CD4-positive, alpha-beta T cell treated with Interleukin-4 for 1 hour (primary cell): ENCODE measurements at places on chromosomes 2 and 18.

DNA sequence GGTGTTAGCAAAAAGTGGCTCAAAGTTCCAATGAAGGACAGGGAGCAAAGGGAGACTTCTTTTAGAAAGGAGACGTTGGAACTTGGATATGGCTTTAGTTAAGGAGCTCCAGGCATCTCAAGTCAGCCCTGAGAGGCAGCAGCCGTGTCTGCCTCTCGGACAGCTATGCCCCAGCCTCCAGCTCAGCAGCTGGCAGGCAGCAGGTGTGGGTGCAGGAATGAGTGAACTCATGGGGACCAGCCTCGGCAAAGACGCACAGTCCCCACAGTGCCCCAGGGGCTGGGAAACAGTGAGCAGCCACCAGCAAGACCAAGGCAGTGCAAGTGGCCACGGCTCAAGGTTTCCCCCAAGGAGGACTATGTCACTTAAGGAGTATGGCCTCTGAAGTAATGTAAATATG, 1.6 kb upstream of the LRRFIP1 start:
- no peak for DNase-seq

DNA sequence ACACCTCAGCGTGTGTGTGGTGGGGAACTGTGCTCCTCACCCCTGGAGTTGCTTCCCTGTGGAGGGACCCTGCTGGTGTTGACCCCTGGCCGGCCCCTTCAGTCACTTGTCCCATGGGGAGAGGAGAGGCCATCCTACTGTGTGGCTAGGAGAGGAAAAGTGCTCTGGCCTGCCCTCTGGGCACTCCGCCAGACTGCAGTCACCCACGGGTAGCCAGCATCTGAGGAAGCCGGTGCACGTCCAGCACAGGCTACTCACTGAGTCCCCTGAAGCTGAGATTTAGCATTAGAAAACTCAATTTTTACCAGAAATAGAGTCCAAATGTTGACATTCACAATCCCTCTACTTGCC, 211.5 kb upstream of the RAB6C start:
- no peak for DNase-seq

DNA sequence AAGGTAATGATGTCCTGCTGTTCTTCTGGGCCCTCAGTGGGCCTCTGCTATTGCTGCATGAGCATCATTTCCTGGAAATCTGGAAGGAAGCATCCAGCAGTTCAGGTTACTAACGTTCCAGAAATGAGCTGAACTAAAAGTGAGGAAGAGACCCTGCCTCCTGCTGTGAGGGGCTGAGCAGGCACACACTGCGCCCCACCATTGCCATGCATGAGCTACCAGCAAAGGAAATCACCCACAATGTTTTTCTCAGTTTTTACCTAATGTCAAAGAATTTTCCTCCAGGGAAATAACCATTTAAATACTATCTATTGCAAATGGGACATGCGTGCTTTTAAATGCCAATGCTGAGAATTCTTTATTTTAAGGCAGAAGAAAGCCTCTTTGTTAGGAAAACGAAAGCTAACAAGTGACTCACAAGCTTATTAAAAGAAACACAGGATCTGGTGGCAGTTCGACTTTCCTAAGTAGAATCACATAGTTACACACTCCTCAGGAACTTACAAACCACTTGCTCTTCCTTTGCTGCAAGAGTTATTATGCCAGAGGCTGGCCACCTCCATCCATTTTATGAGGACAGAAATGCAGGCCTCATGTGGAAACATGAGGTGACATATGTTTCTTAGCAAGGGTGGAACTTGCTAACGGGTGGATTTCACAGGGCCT, 152.6 kb upstream of the TTC39C start:
- no peak for DNase-seq

GRCh38 chr2:168002021-168002553, 245.3 kb downstream of the STK39 start:
- no peak for DNase-seq

- no peak for DNase-seq
These were observed 20.6 kb downstream of the EIF4E2 start for GRCh38 chr2:232571026-232571474.

DNA sequence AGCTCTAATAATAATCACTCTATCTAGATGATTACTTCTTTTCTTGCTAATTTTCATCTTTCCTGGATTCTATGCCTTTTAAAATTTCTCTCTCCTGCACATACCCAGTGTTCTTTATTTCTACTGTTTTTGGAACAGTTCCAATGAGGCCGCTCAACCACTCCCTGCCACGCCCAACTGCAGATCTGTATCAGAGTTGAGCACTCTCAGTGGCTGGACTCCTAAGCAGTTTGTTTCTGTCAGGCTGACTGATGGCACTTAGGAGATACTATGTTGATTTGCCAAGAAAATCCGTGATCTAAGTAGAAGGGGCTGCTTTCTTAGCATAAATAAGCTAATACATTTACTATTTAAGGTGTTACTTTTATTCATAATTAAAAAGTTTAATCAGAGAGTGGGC, 192.8 kb downstream of the ARHGAP15 start:
- DNase-seq: no peak

GRCh38 chr18:46332921-46333341, 228.7 kb downstream of the HAUS1 start:
- DNase-seq: no peak

- no peak for DNase-seq
These were observed 10.0 kb downstream of the TCF4 start for GRCh38 chr18:55577812-55578539.
